ENCODE measurements at places on chromosomes 12 and 14.

DNA sequence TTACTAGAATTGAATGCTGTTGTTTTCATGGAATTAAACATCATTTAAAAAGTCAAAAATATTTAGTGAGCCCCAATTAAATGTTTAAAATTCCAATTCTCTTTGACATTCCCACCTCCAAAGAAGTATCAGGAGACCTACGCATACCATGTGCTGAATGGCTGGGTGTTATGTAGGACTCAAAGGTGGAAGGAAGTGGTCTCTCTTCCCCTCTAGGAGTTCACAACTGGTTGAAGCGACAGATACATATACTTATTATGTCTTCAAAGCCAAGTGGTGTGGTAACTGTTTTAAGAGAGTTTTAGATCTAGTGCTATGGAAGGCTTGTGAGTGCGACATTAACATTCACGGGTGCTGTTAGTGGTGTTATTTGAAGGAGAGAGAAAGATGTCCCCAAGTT, 464.0 kb downstream of the ATP23 start:
- DNase-seq: no peak

- DNase-seq: no peak
Measured at GRCh38 chr14:102929241-102930137, 7.0 kb downstream of the AMN start.

DNA sequence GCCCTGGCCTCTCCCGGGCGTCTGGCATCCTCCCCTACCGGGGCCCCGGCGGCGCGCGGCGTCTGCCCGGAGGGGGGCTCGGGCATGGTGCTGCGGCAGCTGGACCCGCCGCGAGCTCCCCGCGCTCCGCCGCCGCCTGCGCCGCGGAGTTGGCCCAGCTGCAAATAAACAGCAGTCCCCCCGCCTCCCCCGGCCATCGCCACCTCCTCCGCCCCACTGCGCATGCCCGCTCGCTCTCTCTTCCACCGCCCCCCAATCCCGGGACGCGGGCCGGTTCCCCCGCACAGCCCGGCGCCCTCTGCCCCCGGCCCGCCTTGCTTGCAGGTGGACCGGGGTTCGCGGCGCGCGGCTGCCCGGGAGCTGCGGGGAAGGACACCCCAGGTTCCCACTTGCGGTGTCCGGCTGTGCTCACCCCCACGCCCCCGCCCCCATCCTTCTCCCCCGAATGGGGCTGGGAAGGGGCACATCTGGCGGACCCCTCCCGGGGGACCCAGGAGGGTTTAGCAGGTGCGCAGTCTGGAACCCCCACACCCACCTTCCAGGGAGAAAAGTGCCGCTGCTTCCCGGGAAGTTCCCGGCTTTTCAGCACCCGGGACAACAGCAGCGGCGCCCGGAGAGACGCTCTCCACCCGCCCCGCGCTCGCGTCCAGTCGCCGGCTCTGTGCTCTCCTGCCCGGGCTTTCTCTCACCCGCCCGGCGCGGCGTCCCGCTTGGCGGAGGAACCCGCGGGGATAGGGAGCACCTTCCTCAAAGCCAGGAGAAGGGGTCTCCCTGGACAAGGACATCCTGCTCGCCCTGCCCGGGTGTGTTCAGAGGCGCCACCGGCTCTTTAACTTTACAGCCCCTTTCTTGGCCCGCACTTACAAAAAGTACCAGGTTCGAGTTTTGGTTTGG, at the start of gene TMTC1:
TSS of gene TMTC1 (minus strand) at position 170 of the 894 bp plus-strand sequence. CDS start 191 bp downstream, outside the sequence.
- peak; percentile 70 for DNase-seq

DNA sequence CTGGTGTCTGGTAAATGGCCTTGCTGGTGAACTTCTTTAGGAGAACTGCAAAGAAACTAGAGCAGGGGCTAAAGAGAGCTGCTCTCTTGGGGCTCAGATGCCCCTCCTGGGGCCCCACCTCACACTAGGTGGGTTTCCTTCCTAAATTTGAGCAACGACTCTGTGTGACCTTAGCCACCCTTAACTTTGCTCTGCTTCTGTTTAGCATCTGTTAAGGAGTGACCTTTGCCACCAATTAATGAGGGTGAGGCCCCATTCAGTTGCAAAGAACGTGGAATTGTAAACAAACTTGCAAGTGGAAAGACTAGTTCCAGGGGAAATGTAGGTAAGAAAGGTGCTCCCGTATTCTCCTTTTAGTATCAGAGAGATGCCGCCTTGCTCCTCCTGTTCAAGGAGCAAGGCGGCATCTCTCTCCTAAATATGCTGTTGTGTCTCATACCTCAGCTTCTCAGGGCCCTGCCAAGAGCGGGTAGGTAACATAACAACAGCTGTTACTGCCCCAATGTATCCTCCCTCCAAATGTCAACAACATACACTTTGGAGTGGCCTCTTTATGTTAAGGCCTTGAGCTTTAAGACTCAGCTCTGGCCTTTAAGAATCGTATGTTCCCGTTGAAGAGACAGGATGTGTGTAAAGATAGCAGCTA, 77.6 kb upstream of the FUT8 start:
- DNase-seq: no peak

DNA sequence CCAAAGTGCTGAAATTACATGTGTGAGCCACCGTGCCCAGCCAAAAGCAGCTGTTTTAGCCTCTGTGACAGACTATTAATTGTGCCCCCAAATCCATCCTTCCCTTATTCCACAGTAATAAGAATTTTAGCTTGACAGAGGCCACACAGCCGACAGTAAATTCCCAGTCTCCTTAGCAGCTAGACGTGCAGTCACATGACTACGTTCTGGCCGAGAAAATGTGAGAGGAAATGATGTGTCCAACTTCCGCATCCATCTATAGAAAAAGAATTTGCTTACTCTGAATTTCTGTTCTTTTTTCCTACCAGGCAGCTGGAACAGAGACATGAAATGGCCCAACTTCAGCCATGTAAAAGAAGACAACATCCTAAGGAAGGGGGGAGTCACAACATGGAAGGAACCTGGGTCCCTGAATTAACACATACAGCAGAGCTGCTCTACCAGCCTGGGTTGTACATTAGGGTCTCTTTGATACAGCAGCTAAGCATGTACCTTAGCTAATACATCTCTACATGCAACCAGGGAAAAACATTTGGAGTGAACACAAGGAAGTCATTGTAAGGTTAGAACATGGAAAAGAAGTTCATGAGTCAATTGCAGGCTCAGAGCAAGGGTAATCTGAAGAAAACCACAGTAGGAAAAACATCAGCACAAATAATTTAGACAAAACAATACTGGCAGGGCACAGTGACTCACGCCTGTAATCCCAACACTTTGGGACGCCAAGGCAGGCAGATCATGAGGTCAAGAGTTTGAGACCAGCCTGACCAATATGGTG, 35.5 kb downstream of the CIT start:
- peak; percentile 18 for DNase-seq

DNA sequence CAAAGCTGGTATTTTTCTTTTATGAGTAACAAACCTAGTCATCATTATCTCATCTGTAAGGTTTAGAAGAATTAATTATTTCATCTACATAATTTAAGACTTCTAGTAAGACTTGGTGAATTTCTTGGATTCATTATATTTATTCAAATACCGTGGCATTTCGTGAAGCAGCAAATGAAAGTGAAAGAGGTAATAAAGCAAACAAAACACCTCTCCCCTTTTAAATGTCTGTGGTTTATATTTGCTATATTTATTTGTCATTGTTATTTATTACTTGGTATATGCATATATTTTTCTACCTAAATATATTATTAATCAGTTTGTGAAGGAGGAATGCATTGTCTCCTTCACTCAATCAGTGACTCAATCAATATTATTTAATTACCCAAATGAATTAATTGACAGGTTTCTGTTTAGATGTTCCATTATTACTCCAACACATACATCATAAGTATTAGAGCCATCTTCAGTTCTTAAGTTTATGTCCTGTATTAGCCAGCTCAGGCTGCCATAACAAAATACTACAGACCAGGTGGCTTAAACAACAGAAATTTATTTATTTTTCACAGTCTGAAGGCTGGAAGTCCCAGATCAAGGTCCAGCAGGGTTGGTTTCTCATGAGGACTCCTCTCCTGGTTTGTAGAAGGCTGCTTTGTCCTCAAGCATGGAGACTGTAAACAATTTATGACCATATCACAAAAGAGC, 6.6 kb downstream of the CFAP54 start:
- DNase-seq: no peak

GRCh38 chr12:55933169-55933798, 2.3 kb downstream of the DGKA start:
- no peak for DNase-seq

GRCh38 chr12:50057000-50057841, at the start of gene ASIC1:
TSS of gene ASIC1 (plus strand) at chr12:50057596. CDS start at chr12:50058767, 1,171 bp downstream.
- peak; percentile 67 for DNase-seq

GRCh38 chr12:52646613-52647012, 5.4 kb downstream of the KRT2 start:
- no peak for DNase-seq

- DNase-seq: no peak
Measured at GRCh38 chr12:87150969-87151662, 878.1 kb downstream of the C12orf50 start.

DNA sequence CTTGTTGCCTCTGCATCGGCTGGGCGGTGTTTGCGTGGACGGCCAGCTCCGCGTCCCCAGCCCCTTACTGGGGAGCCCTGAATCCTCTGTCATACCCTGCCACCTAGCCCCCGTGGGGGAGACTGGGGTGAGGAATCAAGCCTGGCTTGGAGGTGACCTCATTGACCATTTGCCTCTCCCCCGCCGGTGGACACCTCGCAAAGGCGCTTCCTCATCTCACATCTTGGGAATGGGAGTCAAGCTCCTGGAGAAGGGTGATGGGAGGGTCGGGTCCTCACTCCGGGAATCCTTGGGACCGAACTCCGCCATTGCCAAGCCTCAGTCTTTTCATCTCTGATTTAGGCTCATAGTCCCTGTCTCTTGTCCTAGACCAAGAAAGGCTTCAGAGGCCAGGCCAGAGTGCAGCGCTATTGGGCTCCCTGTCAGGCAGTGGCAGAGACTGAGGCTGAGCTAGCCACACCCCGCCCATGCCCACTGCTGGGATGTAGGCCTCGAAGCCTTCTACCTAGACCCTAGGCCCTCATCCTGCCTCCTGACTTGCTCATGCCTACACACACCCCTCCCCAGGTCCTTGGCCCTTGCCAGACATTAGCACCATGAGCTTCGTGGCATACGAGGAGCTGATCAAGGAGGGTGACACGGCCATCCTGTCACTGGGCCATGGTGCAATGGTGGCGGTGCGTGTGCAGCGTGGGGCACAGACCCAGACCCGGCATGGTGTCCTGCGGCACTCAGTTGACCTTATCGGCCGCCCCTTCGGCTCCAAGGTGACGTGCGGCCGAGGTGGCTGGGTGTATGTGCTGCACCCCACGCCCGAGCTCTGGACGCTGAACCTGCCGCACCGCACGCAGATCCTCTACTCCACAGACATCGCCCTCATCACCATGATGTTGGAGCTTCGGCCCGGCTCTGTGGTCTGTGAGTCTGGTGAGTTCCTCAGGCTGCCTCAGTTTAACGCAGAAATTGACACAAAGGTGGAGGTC, 678 bp downstream of the TRMT61A start:
- DNase-seq: no peak

GRCh38 chr14:95663226-95663797, 22.9 kb upstream of the TCL1B start:
- no peak for DNase-seq

DNA sequence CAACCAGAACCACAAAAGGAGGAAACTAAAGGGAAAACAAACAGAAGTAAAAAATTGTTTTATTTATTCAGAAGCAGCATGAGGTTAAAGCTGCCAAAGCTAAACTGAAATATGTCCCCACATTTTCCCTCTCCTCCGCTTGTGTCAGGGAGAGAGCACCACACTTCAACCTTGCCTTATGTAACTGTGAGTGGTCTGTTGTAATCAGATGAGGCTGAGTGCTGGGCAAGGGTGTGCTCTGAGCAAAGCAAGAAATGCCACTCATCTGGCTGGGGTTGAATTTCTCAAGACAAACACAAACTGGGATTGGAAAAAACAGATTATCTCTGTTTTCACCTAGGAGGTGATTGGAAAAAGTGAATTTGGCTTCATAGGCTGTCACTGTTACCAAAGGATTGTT, 12.2 kb downstream of the CAPZA3 start:
- peak; percentile 79 for DNase-seq

GRCh38 chr12:125346362-125346761, 281.1 kb downstream of the AACS start:
- no peak for DNase-seq

DNA sequence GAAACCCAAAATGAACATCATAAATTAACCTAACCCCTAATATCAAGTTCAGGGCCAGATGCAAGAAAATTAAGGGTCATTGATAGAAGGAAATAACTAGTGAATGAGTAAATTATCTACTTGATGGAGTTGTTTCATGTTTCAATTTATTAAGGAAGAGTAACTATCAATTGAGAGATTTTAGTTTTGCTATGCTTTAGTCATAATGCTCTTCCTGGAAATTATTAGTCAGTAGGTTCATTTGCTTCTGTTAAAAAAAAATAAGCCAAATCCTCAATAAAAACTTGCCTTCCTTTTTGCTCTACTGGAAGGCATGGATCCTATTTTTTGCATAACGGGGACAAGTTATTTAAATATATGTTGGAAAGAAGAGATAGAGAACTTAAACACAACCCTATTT, 59.0 kb upstream of the HIF1A start:
- no peak for DNase-seq

- no peak for DNase-seq
Measured at GRCh38 chr14:91722386-91722785, 9.5 kb downstream of the CATSPERB start.

Measured in choroid plexus epithelial cell (primary cell).